NCI-H345 (cell line): ENCODE measurements at places on chromosomes 7 and 10.

DNA sequence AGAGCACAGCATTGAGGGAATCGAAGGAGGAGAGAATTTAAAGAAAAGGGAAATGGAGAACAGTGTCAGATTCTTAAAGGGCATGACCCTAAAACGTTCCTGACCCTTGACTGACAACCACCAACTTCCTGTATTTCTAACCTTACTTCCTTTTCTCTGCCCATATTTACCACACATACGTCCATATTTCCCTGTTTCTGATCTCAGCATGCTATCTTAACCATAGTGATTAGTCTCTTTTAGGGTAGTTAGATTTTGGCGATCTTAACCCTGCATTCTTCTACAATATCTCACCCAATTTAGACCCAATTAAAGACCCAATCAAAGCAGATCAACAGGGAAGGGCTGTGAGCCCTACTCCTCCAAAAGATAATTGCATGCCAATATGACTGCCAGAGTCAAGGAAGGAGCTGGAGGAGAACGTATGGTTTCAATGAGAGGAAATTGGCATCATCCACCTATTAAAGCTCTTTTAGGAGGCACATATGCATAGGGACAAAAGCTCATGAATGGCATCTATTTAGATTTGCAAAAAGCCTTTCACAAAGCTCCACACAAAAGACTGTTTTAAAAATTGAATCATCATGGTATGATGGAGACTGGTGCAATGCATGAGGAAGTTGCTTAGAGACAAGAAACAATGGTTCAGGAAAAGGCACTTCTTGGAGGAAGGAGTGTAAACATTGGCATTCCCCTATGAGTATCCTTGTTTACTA, 49.0 kb upstream of the ARHGAP12 start:
- peak; percentile 2 for DNase-seq

GRCh38 chr7:102222445-102222844, 64.2 kb upstream of the SH2B2 start:
- DNase-seq: no peak

GRCh38 chr7:139853506-139854123, 24.6 kb downstream of the TBXAS1 start:
- DNase-seq: no peak

DNA sequence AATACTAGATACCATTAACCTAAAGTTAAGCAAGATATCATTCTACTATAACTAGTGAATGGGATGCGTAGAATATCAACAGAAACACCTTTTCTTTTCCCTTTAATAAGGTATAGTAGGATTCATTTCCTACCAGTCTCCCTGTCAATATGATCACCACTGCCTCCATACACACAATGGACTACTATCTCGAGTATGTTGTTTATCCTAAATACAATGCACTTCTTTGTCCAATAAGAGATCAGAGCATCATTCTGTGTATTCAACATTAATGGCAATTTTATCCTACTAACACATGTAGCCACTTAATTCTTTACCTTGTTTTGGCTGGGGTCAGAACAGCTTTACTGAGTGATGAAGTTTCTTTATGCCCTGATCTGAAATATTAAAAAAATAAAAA, 276.3 kb downstream of the TFEC start:
- no peak for DNase-seq

- no peak for DNase-seq
Observed at GRCh38 chr7:78379148-78379547, 580.6 kb downstream of the PHTF2 start.

GRCh38 chr7:92808006-92808405, 28.4 kb downstream of the CDK6 start:
- no peak for DNase-seq

DNA sequence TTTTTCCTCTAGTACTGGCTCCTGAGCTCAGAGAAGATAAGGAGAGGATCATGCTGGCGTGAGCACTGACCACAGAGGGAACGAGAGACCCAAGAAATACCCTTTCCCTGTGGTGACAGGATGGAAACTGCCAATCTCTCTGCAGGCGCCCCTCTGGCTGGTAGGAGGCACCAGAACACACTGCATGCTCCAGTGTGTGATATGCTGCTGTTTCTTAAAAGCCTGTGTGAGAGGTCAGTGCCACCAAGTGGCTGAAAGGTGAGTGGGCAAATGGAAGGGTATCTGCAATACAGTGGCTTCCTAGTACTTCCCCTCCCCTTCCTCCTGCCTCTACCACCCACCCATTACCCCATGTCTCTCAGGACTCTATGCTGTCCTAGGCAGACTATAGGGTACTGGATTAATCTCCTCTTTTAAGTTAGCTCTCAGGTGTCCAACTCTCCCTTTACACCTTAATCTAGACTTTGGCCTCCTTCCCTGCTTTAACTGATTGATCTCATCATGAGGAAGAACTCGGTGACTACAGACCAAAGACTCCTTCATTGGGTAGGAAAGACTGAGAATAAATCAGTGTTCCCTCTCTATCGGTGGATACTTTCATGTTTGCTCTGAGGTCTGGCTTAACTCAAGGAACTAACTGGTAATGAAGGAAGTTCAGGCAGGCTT, 283.6 kb downstream of the ADRA2A start:
- DNase-seq: peak; percentile 50

DNA sequence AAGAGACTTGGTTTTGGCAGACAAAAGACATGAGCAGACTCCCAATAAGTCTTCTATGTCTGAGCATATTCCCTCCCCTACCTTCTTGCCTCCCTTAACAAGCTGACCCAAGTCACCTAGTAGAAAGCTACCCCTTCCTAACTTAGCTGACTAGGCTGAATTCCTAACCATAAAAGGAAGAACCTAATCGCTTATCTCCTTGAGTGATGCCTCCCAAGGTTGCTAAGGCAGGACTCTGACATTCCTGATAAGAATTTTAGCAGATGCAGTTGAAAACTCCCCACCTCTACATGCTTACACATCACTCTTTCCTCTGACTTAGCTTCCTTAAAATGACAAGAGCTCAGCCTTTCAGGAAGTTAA, 704.7 kb upstream of the MBL2 start:
- DNase-seq: no peak

GRCh38 chr7:2559283-2559950, 638 bp downstream of the IQCE start:
- no peak for DNase-seq

- DNase-seq: no peak
Observed at GRCh38 chr10:110413903-110414547, 83.7 kb upstream of the DUSP5 start.

DNA sequence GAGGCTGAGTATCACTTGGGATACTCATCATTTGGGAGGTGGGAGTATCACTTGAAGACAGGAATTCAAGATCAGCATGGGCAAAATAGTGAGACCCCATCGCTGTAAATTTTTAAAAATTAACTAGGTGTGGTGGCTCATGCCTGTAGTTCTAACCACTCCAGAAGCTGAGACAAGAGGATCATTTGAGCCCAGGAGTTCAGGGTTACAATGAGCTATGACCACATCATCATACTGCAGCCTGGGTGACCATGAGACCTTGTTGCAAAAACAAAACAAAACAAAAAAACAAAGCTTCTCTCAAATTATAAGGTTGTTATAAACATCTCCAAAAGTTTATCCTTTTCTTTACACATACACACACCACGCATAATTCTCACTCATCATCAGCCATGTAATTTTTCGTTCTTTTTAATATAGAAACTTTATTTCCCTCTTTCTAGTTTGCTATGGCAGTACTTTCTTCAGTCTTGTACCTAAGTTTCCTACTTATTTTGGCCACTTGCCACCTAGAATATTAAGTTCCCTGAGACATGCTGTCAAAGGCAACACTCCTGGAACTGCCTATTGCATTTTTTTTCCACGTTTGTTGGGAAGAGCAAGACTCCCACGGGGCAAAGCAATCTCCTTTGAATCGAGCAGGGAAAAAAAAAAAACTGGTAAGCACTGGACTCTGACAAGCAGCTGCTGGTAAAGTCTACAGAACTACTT, 37.1 kb downstream of the SKIDA1 start:
- no peak for DNase-seq

DNA sequence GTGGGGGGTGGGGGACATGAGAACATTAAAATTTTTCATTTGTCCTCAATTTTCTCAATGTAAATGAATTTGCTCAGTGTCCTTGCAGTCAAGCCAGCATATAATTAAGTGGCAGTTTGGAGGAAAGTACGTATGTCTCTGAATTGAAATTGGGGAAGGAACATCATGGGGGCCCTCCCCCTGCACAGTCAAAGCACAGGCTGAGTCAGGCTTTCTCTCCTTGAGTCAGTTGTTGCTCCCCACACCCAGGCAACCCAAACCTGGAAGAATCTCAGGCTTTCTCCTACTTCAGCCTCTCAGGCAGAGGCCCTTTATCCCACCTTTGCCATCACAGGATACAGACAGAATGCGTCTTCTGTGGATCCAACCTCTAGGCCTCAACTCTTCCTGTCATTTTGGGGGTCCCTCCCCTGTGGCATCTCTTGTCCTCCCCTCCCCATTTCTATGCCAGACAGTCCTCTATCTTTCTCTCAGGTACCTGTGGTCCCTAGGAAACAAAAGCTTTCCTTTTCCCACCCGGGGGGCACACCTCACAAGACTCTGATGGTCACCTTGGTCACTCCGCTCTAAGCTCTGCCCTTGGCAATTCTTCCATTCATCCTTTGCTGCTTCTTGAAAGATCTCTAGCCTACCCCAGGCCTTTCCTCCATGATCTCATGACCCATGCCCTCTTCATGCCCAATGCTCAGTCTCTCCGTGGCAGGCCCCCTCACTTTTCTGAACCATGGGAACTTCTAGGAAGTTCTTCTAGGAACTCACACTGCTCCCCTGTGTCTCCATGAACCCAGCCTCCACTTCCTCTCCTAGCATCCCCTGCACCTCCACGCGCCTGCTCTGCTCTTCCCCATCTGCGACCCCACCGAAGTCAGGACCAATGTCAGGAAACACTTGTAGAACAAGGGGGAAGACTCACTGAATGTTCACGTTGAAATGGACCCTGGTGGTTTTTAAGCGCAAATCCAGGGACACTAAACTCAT, 40.4 kb downstream of the CREB3L2 start:
- DNase-seq: no peak

DNA sequence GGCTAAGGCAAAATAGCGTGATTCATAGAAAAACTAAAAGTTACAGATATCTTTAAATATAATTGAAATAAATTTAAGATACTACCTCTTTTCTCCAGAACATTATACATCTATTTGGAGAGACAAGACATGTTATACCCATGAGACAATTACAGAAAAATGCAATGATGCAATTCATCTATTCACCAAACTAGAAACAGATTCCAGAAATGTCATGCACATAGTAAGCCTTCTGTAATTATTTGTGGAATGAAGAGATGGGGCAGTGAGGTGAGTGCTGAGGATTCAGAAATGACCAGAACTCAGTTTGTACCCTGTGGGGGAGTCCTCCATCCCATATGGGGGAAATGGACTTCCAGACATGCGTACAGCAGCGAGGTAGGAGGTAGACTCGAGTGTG, 99.4 kb downstream of the MKX start:
- DNase-seq: no peak

GRCh38 chr7:67302113-67303039, 305.7 kb downstream of the TYW1 start:
- DNase-seq: peak; percentile 99

DNA sequence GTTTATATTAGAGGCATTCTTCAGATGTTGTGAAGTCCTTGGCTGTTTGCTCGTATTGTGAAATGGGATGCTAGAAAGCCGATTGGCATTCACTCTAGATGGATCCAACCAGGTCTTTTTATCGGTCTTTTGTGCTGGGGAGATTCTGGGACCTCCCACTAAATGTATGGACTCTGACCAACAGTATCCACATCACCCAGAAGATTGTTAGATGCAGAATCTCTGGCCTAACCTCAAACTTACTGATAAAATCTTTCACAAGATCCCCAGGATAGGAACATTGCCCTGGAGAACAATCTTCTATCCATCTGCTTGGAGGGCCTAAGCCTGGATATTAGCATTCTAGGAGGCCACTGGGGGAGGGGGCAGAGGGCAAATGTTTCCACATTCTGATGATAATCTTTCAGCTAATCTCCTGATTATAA, 160.9 kb downstream of the PLXDC2 start:
- no peak for DNase-seq

DNA sequence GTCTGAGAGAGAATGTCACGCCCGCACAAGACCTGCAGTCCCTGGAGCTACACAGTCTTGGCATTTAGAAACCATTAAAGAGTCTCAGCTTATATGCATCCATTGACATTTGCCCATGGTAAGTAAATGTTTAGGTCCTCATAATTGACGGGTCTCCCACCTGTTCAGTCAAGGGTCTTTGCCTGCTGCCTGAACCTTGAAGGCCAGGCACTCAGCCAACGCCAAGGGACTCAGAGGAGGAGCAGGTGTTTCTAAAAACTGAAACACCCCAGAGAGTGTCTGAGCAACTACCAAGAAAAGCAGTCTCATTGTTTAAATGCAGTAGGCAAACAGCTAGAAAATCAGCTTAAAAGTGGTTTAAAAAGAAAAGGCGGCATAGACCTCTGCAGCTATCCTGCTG, 264.7 kb upstream of the AKR1E2 start:
- peak; percentile 2 for DNase-seq

DNA sequence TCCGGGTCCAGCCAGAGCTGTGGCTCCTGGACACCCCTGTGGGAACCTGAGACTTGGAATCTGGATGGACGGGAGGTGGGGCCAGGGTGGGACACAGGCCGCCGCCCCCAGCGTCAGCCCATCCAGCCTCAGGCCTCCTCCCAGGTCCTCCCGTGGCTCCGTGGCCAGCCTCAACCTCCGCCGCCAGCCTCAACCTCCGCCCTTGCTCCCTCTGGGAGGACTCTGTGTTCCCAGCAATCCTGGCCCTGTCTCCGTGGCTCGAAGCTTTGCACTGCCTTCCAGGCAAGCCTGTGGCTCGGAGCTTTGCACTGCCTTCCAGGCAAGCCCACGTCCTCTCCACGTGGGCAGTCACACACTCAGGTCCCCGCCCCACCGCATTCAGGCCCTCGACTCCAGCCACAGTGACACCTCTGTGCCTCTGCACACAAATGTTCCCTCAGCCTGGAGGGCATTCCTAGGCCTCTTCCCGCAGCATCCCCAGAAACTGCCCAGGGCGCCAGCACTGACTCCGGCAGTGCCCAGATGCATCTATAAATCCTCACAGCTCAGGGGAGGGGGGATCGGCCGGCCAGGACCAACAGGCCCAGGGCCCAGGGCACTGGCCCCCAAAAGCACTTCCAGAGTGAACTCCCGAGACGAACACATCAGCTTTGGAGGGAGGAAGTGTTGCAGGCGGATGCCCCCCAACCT, 44.7 kb upstream of the PDGFA start:
- DNase-seq: no peak

GRCh38 chr7:148852272-148852671, 31.8 kb downstream of the EZH2 start:
- no peak for DNase-seq

DNA sequence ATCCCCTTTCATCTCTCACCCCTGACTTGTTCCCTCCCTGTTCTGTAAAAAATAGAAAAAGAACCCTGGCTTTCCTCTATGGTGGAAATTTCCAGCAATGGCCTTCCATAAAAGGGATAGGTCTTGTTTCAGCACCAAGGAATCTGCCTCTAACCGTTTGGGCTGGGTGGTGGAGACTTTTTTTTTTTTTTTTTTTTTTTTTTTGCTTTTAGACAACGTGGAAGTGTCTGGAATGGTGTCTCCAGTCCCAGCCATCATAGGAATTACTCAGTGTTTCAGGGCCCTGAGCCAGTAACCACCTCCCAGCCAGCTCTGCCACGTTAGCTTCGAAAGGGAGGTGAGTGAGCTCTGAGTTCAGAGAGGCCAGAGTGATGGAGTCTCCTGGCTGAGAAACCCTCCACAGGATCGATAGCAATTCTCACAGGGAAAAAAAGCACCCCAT, 97.3 kb upstream of the COL1A2 start:
- DNase-seq: no peak

- DNase-seq: peak; percentile 27
Observed at GRCh38 chr10:97572214-97572989, at the start of gene ANKRD2. ANKRD2 (plus strand) TSS chr10:97572779; CDS start chr10:97572789, 10 bp downstream.
